ENCODE measurements at places on chromosomes 1 and 21. TPM values are rescaled to one million over a fixed set of nuclear protein-coding genes. Genes with fewer than 3 reads are reported as not detected.

Gene GUCA2B
- polyA plus RNA-seq, result not detected

- no peak for DNase-seq
Measured at GRCh38 chr1:46215504-46215903, 12.4 kb downstream of the LURAP1 start.

Gene DISP3
- polyA plus RNA-seq, result 0.26 TPM

GRCh38 chr1:30982937-30983336, 74.4 kb upstream of the SDC3 start:
- no peak for DNase-seq

DNA sequence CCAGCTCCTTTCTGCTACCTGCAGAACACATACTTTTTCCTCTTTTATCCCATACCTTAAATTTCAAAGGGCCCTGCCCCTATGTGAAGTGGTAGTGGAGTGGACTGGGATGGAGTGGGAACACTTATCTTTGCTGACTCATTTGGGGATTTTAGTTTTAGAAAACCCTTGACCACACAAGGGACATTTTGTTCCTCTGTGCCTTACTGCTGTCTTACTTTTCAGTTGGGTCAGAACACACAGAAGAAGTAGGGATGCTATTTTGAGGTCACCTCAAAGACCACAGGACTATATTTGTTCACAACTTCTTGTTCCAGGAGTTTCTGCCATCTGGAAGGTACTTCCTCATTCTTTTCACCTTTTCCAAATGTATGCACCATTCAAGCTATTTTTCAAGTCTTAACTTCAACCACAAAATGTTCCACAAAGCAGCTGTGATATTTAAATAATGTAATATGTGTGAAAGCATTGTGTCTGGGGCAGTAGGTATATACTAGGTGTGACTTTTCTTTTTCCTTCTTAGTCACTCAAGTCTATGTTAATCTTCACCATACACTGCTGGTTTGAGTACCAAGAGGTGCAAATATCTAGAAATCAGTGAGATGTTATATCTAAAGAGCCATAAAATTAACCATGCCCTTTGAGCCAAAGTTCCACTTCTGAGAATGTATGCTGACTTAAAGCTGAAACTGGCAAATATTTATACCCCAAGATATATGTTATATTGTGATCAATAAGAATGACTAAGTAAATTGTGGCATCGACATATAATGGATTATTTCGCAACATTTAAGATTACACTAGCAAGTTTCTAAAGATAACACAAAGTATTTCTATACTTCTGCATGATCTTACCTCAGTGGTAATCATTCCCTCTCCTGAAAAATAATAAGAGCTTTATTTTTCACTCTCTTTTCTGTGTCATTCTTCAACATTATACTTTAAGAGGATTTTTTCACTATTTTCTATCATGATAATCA, 308.5 kb downstream of the MRPL39 start:
- DNase-seq, result no peak

- DNase-seq, result no peak
Measured at GRCh38 chr1:150973258-150973835, 1.3 kb downstream of the CERS2 start.

Gene ERG
- 202 TPM for polyA plus RNA-seq

Gene AZIN2
- 1.4 TPM for polyA plus RNA-seq

GRCh38 chr1:3577300-3577699, 34.0 kb downstream of the MEGF6 start:
- DNase-seq, result no peak

Gene CD48
- polyA plus RNA-seq, result not detected

DNA sequence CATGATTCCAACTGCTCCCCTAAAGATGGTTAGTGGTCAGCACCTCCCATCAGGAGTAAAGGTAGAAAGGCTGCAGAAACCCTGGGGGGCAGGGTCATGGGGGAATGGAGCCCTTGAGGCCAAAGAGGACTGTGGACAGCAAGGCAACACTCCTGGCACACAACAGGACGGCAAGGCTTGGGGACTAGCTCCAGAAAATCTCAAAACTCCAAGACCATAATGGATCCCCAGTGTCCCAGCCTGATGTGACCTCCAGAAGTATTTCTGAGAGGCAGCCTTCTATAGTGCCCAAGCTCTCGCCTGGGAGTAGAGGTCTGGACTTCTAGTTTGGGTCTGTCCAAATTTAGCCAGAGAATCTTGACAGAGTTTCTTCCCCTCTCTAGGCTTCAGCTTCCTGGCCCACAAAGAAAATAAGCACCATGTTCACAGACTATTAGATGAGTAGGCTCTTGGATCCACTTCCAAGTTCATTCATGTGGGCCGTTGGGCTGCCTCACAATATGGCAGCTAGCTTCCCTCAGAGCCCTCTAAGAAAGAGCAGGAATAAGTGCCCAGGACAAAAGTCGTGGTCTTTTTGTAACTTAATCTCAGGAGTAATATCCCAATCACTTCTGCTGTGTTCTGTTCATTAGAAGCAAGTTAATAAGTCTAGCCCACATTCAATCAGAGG, 6.9 kb downstream of the CD2 start:
- DNase-seq, result no peak

GRCh38 chr1:36656271-36656670, 173.6 kb upstream of the CSF3R start:
- no peak for DNase-seq

Gene PDPN
- not detected for polyA plus RNA-seq

Gene C4BPA
- polyA plus RNA-seq, result not detected

GRCh38 chr1:156157506-156157905, 4.1 kb downstream of the SEMA4A start:
- no peak for DNase-seq

DNA sequence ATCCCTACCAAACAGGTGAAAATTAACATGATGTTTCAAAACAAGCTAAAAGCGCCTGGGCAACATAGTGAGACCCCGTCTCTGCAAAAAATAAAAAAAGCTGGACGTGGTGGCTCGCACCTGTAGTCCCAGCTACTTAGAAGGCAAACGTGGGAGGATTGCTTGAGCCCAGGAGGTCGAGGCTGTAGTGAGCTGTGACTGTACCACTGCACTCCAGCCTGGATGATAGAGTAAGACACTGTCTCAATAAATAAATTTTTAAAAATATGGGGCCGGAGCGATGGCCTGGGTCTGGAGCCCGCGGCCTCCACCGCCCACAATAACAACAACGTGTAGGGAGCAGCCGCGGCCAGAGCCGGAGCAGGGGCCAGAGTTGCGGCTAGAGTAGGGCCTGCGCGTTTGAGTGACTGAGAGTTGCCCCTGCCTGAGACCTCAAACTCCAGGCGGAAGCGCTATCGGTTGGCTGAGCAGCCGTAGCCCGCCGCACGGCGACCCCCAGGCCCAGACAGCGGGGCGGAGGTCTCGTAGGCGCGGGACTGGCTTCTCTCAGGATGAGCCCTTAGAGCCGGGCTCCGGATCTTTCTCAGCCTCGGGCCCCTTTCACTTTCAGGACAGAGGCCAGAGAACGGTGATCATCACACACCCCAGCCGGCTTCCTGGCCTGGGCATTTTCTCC, 41.4 kb downstream of the ZMYM1 start:
- peak; percentile 18 for DNase-seq

- DNase-seq, result no peak
Measured at GRCh38 chr1:23417570-23417969, 7.0 kb downstream of the TCEA3 start.

DNA sequence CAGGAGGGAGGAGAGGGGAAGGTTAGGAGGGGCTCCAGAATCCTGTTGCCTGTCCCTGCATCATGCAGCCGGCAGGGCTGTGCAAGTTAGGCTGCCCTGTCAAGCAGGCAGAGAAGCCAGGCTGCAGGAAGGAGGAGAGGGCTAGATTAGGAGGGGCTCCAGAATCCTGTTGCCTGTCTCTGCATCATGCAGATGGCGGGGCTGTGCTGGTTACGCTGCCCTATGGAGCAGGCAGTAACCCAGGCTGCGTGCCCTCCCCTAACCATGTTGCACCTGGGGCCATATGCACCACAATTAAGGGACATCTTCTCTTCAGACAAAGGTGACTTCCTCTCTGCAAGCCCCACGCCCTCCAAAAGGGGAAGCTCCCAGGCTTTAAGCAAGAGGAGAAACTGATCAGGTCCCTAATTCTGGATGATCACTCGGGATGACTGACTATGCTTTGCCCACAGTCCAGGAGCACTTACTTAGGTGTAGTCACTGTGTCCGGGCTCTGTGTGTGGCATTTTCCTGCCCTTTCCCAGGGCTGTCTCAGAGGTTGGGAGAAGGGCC, 457.4 kb downstream of the SETD4 start:
- DNase-seq, result no peak

Gene S100A3
- 1.3 TPM for polyA plus RNA-seq

DNA sequence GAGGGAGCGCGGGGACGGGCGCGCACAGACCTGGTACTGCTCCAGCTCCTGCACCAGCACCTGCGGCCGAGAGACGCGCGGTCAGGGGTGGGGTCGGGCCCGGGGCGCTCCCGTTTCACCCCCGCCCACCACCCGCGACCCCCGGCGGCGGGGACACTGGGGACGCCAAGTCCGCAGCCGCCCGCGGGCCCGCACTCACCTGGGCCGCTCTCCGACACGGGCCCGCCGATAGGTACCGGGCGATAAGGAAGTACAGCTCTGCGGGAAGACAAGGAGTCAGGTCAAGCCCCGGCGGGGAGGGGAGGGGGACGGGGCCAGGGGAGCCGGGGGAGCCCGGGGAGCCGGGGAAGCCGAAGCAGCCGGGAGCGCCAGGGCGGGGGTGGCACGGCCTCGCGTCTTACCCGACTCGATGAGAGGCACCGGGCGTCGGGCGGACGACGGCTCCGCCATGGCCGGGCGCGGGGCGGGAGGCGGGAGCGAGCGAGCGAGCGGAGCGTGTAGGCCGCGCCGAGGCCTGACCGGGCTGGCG, 326 bp downstream of the BRWD1 start:
- DNase-seq, result no peak

DNA sequence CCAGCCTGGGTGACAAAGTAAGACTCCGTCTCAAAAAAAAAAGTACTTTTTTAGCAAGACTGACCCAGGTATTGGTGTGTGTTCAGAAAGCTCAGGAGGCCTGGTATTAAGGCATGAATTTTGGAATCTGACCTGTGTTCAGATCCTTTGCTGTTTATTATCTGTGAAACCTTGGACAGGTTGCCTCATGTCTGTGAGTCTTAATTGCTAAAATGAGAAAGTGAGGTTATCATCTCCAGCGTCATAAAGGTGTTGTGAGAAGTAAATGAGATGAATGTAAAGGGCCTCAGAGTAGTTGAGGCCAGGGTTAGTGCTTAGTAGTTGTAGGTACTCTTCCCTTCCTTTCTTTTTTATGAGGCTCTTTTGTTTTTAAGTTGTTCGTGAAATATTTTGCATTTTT, 2.8 kb downstream of the C1orf50 start:
- DNase-seq, result no peak

Gene NUP210L
- 0.01 TPM for polyA plus RNA-seq

DNA sequence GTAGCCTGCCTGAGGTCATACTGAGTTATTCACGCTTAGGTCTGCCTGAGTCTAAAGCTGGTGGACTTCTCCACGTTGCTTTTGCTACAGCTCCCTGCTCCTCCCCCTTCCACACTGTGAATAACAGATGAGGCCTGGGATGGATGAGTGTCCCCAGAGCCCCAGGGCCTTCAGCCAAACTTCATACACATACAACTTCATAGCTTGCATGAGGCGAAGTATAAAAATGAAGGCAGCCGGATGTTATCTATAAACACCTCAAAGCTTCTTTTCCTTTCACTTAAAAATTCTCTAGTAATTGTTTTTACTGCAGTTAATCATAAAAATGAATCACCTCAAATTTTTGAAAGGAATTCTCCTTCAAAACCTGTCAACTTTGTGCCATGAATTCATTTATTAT, 70.2 kb downstream of the DAB1 start:
- DNase-seq, result no peak

Gene MPZ
- polyA plus RNA-seq, result 7.0 TPM

- DNase-seq, result no peak
Measured at GRCh38 chr21:36850372-36850771, 116.1 kb downstream of the HLCS start.

Gene HSD3B2
- not detected for polyA plus RNA-seq

- DNase-seq, result no peak
Measured at GRCh38 chr1:17342014-17342441, 30.0 kb upstream of the PADI6 start.

DNA sequence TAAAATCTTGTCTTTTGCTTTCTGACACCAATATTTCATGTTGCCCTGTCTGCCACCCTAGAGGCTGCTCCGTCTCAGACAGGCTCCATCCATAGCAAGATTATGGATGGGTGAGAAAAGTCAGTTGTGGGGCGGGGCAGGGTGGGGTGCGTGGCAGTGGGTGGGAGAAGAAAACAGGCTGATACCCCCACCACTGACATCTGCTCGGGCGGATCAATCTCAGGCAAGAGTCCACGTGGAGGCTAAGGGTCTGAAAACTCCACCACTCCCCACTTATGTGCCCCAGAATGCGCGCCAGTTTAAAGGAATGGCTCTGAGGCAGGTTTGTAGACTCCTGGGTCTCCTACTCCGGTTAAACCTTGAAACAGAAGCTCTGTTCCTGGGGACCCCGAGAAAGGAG, 101.5 kb downstream of the HLCS start:
- DNase-seq, result no peak

- DNase-seq, result no peak
Measured at GRCh38 chr1:241823925-241824324, 24.1 kb upstream of the EXO1 start.

Gene OR2L3
- polyA plus RNA-seq, result not detected

Gene S100A7A
- not detected for polyA plus RNA-seq

Gene PTGS2
- 84.6 TPM for polyA plus RNA-seq

Gene ZNF697
- polyA plus RNA-seq, result 6.3 TPM

Gene SERTAD4
- polyA plus RNA-seq, result 3.5 TPM

DNA sequence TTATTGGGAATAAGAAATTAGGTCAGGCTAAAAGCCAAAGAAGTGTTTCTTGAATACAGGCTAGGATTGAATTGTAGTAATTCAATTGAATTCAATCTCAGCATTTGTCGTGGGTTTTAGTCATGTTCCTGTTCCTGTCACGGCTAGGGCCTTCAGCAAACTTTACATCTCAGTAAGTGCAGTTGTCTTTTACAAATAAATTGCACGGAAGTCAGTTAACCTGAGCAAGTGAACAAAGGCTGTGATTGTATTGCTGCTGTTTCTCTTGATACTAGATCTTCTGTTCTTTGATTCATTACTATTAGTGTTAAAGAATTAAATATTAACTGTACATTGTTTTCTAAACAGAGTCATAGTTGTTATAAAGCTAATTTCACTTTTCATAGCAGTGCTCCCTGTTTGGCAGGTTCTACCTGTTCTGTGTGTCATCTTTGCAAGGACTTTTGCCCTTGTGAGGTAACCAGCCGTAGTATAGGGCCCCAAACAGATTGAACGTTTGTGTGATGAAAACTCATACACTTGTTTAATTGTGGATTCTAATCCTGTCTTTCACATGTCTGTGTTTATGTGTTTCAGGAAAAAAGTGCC, 164.4 kb downstream of the EDEM3 start:
- no peak for DNase-seq

Gene SYT14
- 0.08 TPM for polyA plus RNA-seq

DNA sequence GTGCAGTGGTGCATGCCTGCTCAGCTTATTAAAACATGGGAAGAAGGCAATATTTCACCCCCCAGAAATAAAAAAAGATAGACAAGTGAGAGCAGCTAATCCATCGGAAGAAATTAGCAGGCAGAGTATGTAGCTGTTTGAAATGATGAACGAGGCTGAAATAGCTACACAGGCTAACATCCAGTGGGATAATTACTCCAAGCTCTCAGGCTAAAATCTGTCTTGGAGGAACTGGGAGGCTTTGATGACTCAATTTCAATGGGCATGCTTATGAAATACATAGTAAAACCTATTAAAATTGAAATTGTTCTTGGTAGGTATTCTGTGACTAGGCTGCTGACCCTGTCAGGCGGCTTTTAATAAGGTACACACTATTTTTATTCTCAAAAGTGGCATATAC, 84.1 kb upstream of the RRP15 start:
- no peak for DNase-seq

- DNase-seq, result peak; percentile 49
Measured at GRCh38 chr1:218482683-218483082, 137.5 kb downstream of the TGFB2 start.

- peak; percentile 51 for DNase-seq
Measured at GRCh38 chr1:11838349-11839272, 9.0 kb downstream of the NPPA start.
